Thyroid gland (tissue), 4 donors: ENCODE measurements at places on chromosomes 7 and 10. TPM values are rescaled to one million over a fixed set of nuclear protein-coding genes. Genes with fewer than 3 reads are reported as not detected.

GRCh38 chr7:70647801-70648498 is 484.0 kb upstream of the GALNT17 start:
- DNase-seq = peak; percentile 8
- H3K27ac ChIP-seq = no peak overlapping the region
- no peaks in the 10 kb centered on the region for H3K36me3 ChIP-seq

GRCh38 chr10:93026072-93026471 is 34.5 kb upstream of the CYP26C1 start:
- no peaks in the 10 kb centered on the region for H3K4me1 ChIP-seq
- H3K27me3 ChIP-seq = no peaks in the 10 kb centered on the region
- H3K36me3 ChIP-seq = no peaks in the 10 kb centered on the region
- no peak for DNase-seq
- no peak overlapping the region for H3K27ac ChIP-seq
- H3K4me3 ChIP-seq = no peak overlapping the region

GRCh38 chr7:127911968-127912511 is 119.2 kb downstream of the LRRC4 start:
- no peaks in the 10 kb centered on the region for H3K36me3 ChIP-seq
- no peak for DNase-seq
- no peak overlapping the region for H3K4me3 ChIP-seq
- peaks cover 8% of the 10 kb centered on the region for H3K4me1 ChIP-seq
- H3K27me3 ChIP-seq = no peaks in the 10 kb centered on the region

GRCh38 chr7:131826960-131827359 is 270.5 kb upstream of the PODXL start:
- no peak overlapping the region for H3K4me3 ChIP-seq
- H3K27ac ChIP-seq = no peak overlapping the region
- no peaks in the 10 kb centered on the region for H3K36me3 ChIP-seq
- H3K27me3 ChIP-seq = no peaks in the 10 kb centered on the region
- DNase-seq = no peak
- H3K4me1 ChIP-seq = no peaks in the 10 kb centered on the region

GRCh38 chr7:91288208-91288824 is 24.1 kb downstream of the FZD1 start:
- H3K4me3 ChIP-seq = no peak overlapping the region
- H3K27ac ChIP-seq = peak overlapping the region; percentile 87
- no peaks in the 10 kb centered on the region for H3K36me3 ChIP-seq
- H3K27me3 ChIP-seq = no peaks in the 10 kb centered on the region

GRCh38 chr10:84511106-84511505 is 182.7 kb downstream of the CCSER2 start:
- no peak overlapping the region for H3K4me3 ChIP-seq
- peaks cover 17% of the 10 kb centered on the region for H3K4me1 ChIP-seq

DNA sequence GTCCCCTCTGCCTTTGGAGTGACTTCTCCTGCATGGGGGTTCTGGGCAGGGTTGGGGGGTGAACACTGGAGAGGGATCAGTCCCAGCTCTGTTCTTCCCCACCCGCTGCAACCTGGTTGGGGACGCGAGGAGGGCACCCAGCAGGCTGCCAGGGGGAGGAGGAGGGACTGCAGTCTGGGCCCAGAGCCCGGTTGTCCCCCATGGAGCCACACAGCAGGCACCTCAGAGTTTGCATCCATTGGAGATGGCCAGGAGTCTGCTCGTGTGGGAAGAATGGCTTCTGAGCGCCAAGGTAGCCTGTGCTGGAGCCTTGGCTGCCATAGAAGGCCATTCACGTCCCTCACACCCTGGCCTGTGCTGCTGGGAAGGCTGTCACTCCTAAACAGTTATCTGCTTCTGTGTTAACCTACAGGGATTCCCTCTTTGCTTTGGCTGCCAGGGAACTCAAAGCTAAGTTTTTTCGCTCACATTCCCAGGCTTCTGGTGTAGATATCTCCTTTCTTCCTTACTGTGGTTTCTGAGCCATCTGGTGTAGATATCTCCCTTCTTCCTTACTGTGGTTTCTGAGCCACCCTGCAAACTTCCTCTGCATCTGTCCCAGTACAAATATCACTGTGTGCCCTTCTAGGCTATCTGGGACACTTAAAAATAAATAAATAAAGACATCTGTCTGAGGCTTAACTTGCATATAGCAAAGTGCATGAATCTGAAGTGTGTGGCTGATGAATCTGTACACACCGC is 133.7 kb downstream of the LHPP start:
- no peaks in the 10 kb centered on the region for H3K27me3 ChIP-seq
- no peak for DNase-seq
- no peak overlapping the region for H3K27ac ChIP-seq
- no peak overlapping the region for H3K4me3 ChIP-seq
- H3K4me1 ChIP-seq = peaks cover 21% of the 10 kb centered on the region

- H3K27ac ChIP-seq = no peak overlapping the region
- H3K27me3 ChIP-seq = no peaks in the 10 kb centered on the region
- DNase-seq = no peak
Measured at GRCh38 chr10:129863201-129863663, 100.8 kb downstream of the EBF3 start.

DNA sequence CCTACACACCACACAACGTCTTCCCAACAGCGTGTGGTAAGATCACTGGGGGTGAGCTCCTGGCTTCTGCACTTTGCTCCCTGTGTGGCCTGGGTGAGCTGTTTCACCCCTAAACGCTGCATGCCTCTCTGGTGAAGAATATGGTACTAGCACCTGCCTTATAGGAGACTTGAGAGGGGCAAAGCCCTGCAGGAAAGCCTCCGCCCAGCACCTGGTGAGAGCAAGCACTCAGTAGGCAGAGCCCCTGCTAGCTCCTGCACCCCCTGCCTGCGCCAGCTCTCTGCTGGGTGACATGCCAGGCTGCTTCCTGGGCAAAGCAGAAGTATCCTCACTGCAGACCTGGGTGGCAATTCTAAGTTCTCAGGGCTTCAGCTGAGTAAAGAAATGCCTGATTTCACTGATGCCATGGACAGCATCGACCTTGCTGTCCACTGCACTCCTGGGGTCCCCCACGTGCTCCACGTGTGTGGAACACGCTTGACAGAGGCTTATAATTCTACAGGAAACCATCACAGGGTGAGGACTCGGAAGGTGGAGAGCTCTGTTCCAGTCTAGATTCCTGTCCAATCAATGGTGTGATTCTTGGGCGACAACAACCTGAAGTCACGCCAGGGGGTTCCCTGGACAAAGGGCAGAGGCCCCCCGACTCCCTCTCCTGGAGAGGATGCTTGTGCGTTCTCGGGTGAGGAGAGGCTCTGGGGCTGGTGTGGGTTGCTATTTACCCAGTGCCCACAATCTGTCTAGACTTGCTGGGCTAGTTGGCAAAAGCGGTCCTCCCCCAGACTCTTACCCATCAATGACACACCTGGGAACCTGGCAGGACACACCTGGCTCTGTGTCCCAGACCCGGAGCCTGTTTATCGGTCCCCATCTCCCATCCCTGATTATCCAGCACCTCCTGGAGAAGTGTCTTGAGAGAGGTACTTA is 5.0 kb upstream of the CALML5 start:
- H3K36me3 ChIP-seq = no peaks in the 10 kb centered on the region
- peaks cover 62% of the 10 kb centered on the region for H3K4me1 ChIP-seq
- no peak overlapping the region for H3K4me3 ChIP-seq
- no peaks in the 10 kb centered on the region for H3K27me3 ChIP-seq
- DNase-seq = peak; percentile 31

DNA sequence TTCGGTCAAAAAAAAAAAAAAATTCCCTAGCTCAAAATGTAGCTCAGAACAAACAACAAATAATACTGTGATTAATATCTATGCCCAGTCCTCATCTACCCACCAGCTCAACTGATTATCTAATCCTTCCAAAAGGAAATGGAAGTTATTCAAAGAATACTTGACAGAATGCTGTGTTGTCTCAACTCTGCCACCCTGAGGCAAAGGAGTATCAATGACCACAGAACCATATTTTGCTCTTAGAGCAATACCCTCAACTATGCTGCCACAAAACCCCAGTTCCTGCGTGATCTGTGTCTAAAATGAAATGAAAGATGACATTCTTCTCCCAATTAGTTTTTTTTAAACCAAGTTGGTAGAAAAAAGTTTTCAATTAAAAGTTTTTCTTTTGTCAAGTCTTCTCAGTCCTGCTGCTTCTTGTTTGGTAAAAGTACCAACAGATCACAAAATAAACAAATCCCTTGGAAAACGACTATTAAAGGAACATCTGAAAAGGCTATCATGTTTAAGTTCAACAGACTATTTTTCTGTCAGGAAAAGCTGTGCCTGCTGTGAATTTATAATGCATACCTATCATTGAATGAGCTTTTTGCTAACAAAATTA is 21.6 kb downstream of the RBM28 start:
- no peak overlapping the region for H3K27ac ChIP-seq
- no peaks in the 10 kb centered on the region for H3K27me3 ChIP-seq
- peaks cover 47% of the 10 kb centered on the region for H3K36me3 ChIP-seq
- DNase-seq = no peak
- H3K4me1 ChIP-seq = no peaks in the 10 kb centered on the region

DNA sequence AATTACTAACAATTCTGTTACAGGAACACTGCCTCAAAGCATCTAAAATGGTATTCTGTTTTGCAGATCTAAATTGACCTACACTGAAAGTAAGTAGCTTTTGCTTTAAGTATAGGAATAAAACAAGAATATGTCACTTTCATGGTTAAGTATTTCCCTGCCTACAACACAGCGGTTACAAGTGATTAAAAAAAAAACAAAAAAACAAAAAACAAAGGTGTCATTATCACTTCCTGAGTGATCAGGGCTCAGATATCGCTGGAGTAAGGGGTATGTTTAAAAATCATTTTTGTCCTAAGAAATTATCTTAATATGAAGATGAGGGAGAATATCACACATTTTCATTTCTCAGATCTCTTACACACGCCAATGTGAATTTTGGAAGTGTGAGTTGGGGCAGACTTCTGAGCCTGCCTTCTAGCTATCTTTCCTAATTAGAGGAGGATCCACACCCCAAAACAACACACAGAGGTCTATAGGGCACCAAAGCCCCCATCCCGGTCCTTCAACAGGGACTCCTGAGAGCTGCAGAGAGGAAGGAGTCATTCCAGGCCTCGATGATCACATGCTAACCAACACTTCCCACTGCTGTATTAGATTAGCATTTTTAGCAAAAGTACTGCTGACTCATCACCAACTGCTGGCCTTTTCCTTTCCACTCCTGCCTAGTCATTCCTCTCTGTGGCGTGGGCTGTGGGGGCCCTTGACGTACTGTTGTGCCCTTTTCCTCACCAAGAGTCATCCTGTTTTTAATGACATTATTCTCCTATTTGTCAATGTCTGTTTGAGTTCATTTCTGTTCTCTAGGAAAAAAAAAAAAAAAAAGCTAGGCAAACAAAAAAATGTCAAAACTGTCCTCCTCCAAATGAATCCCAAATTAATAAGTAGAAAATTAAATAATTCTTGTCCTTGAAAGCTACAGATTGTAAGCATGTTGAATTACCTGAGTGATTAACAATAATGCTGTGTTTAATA is 31.2 kb downstream of the PRTFDC1 start:
- DNase-seq = peak; percentile 28
- no peak overlapping the region for H3K27ac ChIP-seq
- no peaks in the 10 kb centered on the region for H3K4me1 ChIP-seq
- no peaks in the 10 kb centered on the region for H3K36me3 ChIP-seq
- no peaks in the 10 kb centered on the region for H3K27me3 ChIP-seq

GRCh38 chr10:6607182-6607581 is 27.1 kb upstream of the PRKCQ start:
- H3K36me3 ChIP-seq = no peaks in the 10 kb centered on the region
- H3K4me1 ChIP-seq = no peaks in the 10 kb centered on the region
- no peaks in the 10 kb centered on the region for H3K27me3 ChIP-seq
- DNase-seq = no peak
- no peak overlapping the region for H3K27ac ChIP-seq
- H3K4me3 ChIP-seq = no peak overlapping the region

DNA sequence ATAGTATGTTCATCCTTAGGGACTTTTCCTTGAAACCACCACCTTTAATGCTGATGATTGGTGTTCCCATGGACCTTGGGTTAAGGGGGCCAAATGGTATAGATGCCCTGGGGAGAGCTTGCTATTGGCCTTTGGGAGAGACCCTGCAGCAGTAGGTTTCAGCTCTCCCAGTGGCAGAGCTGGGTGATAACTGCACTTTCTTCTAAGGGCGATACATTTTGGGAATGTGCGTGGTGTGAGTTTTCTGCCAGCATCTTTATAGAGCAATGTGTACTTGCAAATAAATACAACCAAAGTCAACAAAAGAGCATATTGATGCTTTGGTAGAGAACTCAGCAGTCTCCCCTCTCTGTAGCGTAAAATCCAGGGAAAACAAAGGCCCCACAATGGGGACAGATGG is 404.1 kb downstream of the PAXIP1 start:
- no peak overlapping the region for H3K27ac ChIP-seq
- no peak for DNase-seq
- H3K27me3 ChIP-seq = no peaks in the 10 kb centered on the region
- H3K36me3 ChIP-seq = no peaks in the 10 kb centered on the region
- no peak overlapping the region for H3K4me3 ChIP-seq

- H3K4me3 ChIP-seq = no peak overlapping the region
- no peak overlapping the region for H3K27ac ChIP-seq
- no peak for DNase-seq
Measured at GRCh38 chr10:53719658-53720057, 947.1 kb upstream of the MBL2 start.

DNA sequence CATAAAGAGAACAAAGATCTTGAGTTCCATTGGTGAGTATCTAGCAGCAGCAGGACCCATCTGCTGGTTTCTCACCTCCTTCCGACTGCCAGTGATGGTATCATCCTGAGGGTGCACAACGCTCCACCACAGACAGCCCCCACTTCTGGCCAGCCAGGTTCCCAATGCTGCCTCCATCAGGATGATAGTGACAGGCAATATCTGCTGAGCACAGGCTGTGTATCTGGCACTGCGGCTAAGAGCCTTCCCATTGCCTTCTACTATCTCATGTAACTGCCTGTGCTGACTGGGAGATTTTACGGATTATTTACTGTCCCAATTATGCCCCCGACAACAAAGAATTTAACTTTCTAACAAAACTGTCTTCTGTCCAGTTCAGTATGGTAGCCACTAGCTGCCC is 352.4 kb upstream of the AOAH start:
- H3K27me3 ChIP-seq = no peaks in the 10 kb centered on the region
- no peak overlapping the region for H3K27ac ChIP-seq
- no peak for DNase-seq
- H3K4me3 ChIP-seq = no peak overlapping the region
- H3K4me1 ChIP-seq = no peaks in the 10 kb centered on the region

- no peak overlapping the region for H3K27ac ChIP-seq
- no peaks in the 10 kb centered on the region for H3K36me3 ChIP-seq
- H3K4me1 ChIP-seq = no peaks in the 10 kb centered on the region
- H3K4me3 ChIP-seq = no peak overlapping the region
Measured at GRCh38 chr7:145106001-145106400, 270.1 kb upstream of the TPK1 start.

DNA sequence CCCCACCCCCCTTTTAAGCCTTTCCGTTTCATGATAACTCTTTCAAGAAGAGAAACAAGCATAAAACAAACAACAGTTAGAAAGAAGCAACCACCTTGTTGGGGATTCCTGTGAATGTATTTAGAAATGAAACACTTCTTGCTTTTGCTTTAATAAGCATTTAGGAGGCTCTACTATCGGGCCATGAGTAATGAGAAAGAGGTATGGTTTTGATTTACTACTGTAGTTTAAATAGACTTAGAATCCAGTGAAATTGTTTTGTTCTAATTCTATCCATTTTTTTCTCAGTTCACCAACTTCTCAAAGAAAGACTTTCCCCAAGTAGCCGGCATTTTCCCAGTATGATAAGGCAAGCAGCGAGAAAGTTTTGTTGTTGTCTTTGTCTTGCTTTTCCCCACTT is 168.7 kb upstream of the HABP2 start:
- no peak overlapping the region for H3K4me3 ChIP-seq
- no peak for DNase-seq
- H3K27ac ChIP-seq = no peak overlapping the region
- H3K36me3 ChIP-seq = no peaks in the 10 kb centered on the region
- no peaks in the 10 kb centered on the region for H3K27me3 ChIP-seq

Gene PKD2L1
- not detected for total RNA-seq

Gene ZPBP
- total RNA-seq = 0.89 TPM

Gene PON3
- total RNA-seq = 4.2 TPM

Gene CYP2C19
- not detected for total RNA-seq

Gene PCGF5
- total RNA-seq = 63.7 TPM
